ENCODE measurements at places on chromosomes 13 and 19.

- no peak for DNase-seq
Measured at GRCh38 chr13:111387026-111387871, 66.8 kb downstream of the TEX29 start.

- DNase-seq: no peak
Measured at GRCh38 chr19:6691342-6691741, 21.4 kb upstream of the TNFSF14 start.

GRCh38 chr13:75910591-75910990, 274.5 kb downstream of the LMO7 start:
- DNase-seq: no peak

DNA sequence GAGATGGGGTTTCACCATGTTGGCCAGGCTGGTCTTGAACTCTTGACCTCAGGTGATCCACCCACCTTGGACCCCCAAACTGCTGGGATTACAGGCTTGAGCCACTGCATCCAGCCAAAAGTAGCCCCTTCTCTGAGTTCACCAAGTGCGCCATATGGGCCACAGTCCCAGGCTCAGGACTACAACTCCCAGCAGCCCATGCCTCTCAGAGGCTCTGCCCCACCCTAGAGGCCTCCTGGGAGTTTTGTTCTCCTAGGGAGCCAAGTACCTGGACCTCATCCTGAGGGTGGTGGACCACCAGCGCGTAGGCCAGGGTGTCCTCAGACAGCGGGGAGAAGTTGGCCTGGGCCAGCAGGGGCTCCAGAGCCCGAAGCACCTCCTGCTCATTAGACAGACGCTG, 18.8 kb downstream of the TMEM143 start:
- no peak for DNase-seq

DNA sequence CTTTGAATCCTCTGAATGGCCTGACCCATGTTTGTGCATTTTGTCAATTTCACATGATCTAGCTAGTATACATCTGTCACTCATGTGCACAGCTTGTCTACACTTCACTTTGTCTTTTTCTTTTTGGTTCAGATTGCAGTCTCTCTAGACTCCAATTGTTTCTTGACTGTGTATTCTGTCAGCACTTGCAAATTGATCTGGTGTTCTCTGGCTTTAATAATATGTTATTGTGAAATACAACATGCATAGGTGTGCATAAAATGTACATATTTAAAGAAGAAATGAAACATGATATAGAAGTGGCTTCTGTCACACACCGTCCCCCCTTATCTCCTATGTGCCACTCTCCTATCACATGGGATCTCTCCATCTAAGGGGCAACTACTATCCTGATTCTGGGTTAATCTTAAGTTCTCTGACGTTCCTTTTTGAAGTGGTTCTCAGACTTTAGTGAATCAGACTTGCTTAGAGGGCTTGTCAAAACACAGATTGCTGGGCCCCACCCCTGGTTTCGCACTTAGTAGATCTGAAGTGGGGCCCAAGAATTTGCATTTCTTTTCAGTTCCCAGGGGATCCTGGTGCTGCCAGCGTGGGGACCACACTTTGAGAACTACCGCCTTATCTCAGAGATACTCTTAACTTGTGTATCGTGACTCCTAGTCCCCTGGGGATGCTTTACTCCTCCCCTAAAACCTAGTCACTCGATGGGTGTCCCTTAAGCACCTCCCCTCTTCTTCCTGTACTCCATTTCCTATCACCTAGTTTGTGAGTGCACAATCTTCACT, 5.8 kb downstream of the KRTDAP start:
- DNase-seq: no peak

- no peak for DNase-seq
Measured at GRCh38 chr19:42554046-42554575, 25.8 kb upstream of the CEACAM1 start.

DNA sequence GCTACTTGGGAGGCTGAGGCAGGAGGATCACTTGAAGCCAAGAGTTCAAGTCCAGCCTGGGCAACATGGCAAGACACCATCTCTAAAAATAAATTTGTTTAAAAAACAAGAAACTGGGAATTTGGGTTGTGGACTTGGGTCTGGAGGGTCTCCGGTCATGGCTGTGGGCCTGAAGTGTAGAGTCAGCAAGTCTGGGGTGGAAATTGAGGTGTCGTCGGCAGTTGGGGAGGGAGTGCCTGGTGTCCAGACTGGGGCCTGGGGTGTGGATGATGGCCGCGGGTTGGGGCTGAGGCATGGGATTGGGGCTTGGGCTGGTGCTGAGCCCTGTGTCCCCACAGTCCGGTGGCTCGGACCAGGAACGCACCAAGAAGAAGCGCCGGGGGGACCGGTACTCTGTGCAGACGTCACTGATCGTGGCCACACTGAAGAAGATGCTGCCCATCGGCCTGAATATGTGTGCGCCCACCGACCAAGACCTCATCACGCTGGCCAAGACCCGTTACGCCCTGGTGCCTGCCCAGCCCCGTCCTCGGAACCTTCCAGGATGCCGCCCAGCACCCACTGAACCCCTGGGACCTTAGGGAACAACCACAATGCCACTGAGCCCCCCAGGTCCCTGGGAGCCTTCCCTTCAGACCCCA, 91.6 kb downstream of the RYR1 start:
- no peak for DNase-seq

DNA sequence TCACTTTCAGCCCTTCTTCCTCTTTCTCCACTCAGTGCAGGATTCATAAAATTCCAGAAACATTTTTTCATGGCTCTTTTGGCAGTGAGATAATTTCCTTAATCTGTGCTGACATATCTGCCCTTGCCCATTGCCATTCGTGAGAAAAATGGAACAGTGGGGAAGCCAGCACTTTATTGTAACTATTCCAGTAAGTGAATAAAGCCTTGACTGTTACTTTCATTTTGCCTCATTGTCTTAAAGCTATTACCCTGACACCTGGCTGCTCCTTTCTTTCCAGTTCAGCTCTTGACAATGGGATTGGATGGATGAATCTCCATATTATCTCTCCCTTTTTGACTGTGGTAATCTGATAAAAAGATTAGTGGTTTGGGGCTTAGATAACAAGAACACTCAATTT, 1068.1 kb upstream of the PCDH20 start:
- DNase-seq: no peak

- DNase-seq: no peak
Measured at GRCh38 chr19:6103217-6103644, 7.1 kb downstream of the RFX2 start.

DNA sequence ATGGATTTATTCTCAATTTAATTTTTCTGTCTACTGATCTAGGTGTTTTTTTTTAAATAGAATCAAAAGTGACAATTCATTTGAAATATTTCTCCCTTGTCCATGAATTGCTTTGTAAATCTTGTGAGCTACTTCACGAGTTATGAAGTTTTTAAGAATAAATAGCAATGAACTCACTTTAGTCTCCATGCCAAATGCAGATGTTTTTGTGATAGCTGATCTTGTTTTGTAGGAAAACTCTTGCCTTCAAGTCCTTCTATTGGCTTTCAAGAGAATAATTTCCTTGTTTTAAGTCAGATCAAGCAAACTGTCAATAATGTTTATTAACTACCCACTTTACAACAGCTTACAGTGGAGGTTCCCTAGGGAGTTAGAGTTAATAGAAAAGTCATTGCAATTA, 99.8 kb downstream of the ITGBL1 start:
- no peak for DNase-seq

DNA sequence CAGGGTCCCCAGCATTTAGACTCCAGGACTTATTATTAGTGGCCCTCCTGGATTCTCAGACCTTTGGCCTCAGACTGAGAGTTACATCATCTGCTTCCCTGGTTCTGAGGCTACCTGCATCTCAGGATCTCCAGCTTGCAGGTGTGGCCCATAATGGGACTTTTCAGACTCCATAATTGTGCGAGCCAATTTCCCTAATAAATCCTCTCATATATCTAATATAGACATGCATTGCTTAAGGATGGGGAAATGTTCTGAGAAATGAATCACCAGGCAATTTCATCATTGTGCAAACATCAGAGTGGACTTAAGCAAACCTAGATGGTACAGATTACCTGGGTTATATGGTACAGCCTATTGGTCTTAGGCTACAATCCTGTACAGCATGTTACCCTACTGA, 116.5 kb upstream of the FBXL3 start:
- peak; percentile 1 for DNase-seq

- peak; percentile 44 for DNase-seq
Measured at GRCh38 chr13:79393564-79394249, 12.3 kb downstream of the RBM26 start.

DNA sequence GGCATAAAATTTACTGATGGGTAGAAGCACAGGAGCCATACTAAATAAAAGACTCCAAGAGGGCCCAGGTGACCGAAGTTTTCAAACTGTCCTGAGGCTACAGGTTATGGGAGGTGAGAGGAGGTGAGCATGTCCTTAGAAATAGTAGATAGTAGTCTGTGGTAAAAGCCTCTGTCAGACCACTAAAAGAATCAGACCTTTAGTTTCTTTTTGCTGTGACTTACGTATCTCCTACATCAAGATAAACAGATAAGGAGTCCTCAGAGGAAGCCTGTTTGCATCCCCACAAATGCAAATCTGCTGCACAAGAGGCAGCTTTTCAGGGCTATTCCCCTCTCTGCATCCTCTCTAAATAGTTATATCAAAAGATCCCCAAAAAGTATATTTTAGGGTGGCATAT, 711.6 kb upstream of the SLITRK6 start:
- DNase-seq: no peak

- peak; percentile 12 for DNase-seq
Measured at GRCh38 chr19:15986701-15987100, 37.9 kb downstream of the OR10H4 start.

GRCh38 chr19:17245535-17245984, at the start of gene NR2F6:
NR2F6 (minus strand) TSS chr19:17245919; CDS start chr19:17245220, 699 bp downstream.
- DNase-seq: no peak

DNA sequence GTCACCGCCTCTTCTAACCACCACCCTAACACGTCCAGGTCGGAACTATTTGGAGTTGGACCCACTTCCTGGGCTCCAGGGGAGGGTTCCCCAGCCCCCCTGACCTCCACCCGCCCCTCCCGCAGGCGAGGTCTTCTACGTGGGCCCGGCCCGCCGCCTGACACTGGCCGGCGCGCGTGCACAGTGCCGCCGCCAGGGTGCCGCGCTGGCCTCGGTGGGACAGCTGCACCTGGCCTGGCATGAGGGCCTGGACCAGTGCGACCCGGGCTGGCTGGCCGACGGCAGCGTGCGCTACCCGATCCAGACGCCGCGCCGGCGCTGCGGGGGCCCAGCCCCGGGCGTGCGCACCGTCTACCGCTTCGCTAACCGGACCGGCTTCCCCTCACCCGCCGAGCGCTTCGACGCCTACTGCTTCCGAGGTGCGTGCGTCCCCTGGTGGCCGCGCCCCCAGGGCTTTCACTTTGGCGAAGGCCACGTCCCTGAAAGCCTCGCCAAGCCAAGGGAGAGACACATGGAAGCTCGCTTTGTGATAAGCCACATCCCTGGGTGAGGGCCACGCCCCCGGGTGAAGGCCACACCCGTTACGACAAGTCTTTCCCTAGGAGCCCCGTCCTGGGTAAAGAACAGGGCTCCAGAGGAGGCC, 13.2 kb downstream of the NCAN start:
- DNase-seq: peak; percentile 72

DNA sequence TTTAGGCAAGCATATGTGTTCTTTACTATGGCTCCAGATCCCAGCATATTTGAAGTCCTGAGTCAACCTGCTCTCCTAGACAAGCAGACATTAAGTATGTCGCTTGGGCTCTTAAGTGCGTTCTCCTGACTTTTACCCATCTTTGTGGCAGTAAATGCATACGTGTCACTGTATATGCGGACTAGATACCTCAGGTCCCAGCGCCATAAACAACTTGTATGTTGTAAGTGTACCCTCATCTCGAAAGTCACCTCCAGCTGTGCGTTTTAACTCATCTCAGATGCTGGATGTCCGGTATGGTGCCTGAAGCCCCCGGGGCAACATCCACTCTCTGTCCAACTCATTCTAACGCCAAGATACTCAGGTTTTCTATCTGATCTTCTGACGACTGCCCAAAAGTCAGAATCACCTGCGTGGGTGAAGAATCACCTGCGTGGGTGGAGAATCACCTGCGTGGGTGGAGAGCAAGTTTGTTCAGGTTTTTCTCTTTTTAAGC, 1.7 kb downstream of the PTOV1 start:
- DNase-seq: no peak

GRCh38 chr19:17755443-17755890, 4.2 kb downstream of the FCHO1 start:
- DNase-seq: peak; percentile 70

DNA sequence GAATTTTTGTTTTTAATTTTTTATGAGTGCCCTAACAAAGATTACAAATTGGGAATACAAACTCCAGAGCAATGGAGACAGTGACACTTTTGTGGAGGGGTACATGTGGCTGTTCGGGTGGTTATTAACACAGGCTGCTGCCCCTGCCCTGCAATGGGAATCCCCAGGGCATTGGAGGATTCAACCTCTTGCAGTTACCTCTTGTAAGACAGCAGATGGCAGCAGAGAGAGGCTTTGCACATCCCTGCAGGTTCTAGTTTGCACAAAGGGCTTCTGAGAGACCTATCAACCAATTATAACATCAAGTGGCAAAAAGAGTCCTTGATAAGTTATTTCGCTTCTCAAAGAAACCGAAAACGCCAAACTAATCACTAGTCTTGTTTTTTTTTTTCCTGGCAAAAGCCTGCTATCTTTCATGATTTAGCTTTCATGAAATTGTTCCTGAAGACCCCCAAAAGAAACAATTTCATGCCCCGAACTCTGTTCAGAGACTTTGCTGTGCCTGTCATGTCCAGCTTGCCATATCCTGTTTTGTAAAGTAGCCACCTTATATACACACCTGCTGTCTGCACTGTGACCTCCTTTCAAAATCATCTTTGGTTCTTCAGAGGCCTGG, 10.4 kb downstream of the GJB2 start:
- peak; percentile 62 for DNase-seq

GRCh38 chr19:44891016-44891882, at the start of gene TOMM40:
TOMM40 (plus strand) TSS chr19:44891254; CDS start chr19:44891416, 162 bp downstream.
- no peak for DNase-seq

DNA sequence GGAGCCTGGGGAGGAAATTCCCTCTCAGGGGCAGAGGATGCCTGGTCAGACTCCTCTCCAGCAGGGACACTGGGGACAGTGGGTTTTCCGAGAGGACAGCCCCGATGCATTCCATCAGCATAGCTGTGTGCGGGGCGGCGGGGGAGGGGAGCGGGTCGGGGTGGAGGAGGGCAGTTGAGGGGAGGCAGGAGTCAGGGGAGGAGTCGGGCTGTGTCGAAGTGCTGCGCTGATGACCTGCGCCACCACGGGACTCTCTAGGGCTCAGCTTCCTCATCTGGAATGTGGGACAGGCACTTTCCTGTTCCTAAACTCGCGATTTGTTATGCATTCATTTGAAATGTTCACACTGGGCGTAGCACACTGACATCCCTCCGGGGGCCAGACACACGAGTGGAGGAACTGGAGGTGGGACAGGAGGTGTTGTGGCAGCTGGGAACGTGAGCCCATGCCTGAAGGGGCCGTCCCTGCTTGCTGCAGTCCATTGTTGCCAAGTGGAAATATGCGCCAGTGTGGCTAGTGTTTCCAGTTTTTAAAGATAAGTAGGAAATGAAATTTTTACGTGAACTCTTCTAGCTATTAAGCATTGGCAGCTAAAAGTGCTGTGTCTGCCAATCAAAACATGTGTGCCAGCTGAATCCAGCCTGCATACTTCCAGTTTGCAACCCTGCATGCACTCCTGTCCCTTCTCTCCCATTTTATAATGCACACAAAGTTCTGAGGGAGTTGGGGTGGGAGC, 43.3 kb downstream of the FLT1 start:
- no peak for DNase-seq

All from inflammatory macrophage treated with lipopolysaccharide for 1 hour (primary cell).